ENCODE measurements at places on chromosomes 11 and 22.

GRCh38 chr11:64244107-64244506, 2.6 kb downstream of the PPP1R14B start:
- DNase-seq: no peak

DNA sequence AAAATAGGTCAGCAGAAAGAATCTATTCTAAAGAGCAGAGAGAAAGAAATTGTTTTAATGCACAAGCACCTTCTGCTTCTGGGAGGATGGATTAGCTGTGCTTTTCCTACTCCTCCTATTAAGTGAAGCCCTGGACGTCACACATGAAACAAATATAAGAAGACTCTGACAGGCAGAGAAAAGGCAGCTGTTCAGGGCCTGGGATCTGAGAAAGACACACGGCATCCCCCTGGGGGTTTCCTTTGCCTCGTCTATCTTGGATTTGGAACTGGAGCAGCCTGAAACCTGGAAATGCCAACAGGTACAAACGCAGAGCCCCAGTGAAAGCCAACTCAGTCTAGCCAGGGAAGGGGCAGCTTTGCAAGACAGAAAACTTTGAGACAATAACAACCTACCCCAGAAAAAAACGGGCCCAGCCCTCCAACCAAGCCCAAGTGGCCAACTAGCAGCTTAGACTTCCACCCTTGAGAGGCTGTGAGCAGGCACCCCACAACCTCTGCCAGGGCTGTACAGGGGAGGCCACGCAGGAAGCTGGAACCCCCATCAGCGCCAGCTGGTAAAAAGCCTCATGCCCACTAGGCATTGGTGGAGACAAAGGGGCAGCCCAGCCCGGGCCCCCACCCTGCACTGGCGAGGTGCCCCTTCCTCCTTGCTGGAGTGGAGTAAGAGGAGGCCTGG, 7.3 kb downstream of the CERK start:
- no peak for DNase-seq

GRCh38 chr22:29313126-29313575, 2.3 kb downstream of the RASL10A start:
- no peak for DNase-seq

- DNase-seq: no peak
Observed at GRCh38 chr11:316031-316701, 2.3 kb downstream of the IFITM1 start.

DNA sequence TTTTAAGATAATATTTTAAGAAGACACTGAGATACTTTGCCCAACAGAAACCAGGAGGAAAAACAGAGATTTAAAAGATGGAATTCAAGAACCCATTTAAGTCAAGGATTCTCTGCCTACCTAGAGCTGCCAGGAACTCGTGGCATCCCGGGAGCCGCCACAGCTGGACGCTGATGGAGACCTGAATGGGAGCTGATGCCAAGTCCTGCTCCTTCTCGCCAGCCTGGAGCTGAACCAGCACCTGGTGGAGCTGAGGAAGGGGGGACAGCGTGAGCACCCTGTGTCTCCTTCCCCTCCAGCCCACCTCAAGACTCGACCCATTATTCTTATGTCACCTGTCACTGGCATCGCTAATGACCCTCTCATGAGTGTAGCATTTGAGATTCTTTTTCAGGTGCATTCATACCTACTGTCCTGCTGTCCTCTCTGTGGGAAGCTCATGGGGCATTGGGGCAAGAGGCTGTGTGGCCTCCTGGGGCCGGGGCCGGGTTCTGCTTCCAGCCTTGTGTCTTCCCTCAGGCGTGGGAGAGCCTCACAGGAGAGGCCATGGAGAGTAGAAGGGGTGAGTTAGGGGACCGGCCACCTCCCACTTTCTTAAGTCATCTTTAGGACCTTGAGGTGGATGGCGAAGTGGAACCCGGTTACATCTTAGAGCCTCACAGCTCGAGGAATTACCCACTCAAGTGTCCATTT, 70.8 kb upstream of the PITPNB start:
- no peak for DNase-seq

DNA sequence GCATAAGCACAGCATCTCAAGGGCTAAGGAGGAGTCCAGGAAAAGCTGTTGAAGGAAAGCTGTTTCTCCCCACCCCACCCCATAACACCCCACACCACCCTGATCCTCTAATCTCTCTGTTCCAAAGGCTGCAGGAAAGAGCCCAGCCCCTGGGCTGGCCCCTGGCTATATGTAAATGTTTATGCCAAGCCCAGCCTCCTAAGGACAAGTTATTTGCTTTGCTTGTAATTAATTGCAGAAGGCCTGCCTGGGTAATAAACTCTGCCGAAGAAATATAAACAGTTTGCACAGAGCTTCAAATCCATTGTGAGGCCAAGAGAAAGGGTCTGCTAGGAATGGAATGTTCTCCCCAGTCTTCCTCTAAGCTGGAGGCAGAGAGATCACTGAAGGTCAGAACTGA, 21.2 kb downstream of the ARRB1 start:
- no peak for DNase-seq

DNA sequence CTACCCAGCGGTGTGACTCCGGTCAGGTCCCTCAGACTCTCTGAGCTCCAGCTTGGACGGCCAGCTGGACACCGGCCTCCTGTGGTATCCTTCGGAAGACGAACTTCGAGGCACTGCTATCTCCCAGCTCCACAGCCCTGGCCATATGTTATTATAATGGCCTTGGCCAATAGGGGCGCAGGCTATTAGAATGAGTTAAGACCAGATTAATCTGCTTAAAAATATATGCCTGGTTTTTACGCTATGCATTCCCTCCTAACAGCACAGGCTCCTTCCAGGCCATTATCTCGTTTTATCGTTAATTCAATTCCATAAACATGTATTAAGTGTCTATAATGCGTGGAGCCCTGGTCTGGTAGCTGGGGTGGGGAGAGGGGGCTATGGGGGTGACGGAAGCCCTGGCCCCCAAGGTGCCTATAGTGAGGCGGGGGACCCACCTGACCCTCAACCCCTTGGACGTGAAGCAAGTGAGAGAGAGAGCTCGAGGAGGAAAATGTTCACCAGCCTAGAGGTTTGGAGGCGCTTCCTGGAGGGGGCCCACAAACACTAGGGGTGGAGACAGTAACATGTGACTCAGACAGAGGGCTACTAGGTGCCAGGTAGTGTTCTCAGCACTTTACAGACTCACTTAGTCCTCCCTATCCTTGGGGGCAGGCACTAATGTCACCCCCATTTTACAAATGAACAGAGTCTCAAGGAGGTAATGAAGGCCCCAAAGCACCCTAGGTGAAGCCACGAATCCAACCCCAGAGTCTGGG, 37.5 kb upstream of the TCF20 start:
- DNase-seq: no peak

DNA sequence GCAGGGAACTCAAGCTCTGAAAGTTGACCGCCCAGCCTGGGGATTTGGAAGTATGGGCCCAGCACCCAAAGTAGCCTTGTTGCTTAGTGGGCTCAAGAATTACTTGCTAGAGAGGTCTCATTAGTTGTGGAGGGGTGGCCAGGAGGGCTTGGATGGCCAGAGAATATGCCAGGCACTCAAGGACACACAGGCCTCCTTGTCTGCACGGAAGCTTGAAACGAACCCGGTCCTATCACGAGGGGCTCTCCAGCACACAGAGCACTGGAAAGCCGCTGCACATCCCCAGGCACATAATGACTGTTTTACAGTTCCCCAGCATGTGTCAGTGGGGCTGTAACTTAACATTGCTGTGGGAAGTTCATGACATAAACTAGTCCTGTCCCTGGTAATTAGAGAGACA, 55.9 kb downstream of the NAT10 start:
- no peak for DNase-seq

GRCh38 chr22:20536590-20537324, 29.3 kb downstream of the MED15 start:
- no peak for DNase-seq

DNA sequence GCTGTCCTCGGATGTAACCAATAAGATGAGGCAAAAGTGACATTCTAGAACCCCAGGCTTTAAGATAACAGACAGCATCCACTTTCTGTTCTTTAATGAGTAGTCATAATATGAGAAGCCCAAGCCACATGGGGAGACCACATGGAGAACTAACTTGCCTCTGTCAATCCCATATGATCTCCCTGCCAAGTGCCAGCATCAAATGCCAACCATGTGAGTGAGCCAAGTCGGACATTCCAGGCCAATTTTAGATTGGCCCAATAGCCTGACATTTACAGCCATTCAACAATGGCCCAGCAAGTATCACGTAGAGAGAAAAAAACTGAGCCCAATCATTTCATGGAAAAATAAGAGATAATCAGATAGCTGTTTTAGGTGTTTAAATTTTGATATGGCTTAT, 2048.3 kb upstream of the RAG2 start:
- DNase-seq: no peak

DNA sequence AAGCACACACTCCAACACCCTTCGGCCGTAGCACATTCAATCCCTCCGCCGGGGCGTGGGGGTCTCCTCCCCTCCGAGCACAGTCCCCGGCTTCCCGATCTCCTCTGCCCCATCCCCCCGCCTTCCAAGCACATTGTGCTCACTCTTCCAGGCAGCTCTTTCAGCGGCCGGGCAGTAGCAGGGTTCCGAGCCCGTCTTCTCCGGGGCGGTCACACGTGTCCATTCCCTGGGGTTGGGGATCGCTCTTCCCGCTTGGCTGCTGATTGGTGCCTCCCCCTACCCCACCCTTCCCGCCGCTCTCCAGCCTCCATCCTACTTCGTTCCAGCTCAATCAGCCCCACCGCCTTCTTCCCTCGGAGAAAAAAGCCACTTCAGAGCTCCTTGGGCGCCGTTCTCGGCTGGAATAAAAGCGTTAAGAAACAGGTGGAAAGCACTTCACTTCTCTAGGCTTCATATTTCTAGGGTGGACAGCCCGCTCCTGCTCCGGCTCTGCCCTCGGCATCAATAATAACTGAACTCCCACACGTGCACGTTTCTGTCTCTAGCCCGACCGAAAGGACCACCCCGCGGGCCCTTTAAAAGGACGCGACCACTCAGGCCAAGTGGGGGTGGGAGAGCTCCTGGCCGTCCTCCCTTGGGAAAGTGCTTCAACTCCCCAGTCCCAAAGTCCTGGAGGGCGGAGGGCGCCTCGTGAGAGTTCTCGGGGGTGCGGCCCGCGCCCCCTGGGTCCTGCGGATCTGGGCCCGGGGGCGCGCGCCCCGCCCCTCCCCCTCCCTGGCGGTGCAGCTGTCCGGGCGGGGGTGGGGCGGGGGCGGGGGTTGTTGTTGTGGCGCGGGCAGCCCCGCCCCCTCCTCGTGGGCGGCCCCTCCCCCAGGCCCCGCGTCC, 464 bp upstream of the CECR2 start:
- no peak for DNase-seq

DNA sequence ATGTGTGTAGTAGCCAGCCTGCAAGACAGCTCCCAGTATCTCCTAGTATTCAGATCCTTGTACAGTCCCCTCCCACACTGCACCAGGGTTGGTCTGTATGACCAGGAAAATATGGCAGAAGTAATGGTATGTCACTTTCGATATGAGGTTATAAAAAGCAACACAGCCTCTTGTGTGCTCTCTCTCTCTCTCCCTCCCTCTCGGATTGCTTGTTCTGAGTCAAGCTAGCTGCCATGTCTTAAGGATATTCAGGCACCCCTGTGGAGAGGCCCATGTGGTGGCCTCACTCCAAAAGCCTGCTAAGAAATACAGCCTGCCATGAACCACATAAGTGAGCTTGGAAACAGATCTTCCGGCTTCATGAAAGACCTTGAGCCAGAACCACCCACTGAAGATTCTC, 25.4 kb downstream of the FXYD6 start:
- no peak for DNase-seq

DNA sequence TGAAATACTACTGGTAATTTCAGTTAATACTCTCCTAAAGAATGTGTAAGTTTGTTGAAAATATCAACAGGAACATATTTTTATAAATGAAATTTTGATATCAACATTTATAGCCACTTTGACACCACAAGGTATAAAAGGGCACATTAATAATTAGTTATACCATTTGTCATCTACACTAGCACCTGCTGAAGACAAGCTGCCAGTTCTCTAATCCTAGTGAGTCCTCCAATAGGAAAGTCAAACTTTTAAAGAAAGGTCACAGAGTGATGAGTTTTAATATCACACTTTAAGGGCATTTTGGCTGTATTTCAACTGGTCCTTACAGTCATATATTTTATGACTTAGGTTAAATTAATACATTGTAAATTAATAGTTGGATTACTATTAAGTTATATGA, 52.3 kb downstream of the APOL5 start:
- DNase-seq: no peak

DNA sequence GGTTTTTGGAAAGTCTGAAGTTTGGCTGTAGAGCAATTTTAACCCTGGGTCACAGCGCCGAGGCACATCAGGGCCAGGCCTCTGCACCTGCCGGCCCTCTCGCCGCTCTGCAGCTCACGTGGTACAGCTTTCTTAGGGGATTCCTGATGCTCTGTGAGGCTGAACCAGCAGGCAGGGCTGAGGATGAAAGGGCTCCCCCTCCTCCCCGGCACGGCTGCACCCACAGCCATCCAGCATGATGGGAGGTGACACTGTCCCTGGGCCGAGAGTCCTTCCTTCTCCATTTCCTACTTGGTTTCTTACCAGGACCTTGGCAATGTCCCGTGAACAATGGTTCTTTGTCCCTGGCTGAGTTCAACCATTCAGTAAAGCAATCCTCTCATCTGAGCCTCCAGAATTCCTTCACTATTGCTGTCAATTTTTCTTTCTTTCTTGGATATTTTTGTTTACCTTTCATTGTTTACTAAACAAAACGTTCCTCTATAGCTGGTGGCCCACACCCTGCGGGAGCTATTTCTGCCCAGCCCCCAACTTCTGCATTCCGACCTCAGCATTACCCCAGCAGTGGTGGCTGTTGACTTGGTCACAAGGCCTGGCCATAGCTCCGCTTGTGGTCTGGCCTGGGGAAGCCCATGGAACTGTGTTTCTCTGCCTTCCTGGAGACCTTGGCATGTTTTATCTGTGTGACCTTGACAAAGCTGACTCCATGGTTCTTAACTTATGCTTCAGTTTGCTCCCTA, 172.8 kb upstream of the B3GAT1 start:
- no peak for DNase-seq

- no peak for DNase-seq
Observed at GRCh38 chr11:41320653-41321052, 138.8 kb downstream of the LRRC4C start.

GRCh38 chr11:63816166-63816565, 2.9 kb downstream of the SPINDOC start:
- no peak for DNase-seq

GRCh38 chr11:84685976-84686375, 941.2 kb downstream of the DLG2 start:
- no peak for DNase-seq

DNA sequence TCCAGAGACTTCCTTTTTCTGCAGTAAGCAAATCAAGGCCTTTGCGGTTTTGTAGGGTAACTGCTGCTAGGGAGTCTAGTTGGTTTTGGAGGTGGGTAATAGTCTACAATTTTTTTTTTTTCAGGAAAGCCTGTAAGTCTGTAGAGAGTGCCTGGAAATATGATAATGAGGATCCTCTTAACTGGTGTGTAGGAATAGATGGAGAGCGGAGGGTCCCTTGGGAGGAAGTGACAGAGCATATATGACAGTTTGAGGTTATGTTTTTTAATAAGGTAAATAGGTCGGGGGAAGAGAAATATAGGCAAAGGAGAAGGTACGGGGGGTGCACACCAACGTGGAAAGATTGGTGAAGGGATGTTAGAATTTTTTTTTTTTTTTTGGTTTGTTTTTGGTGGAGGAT, 25.9 kb downstream of the ZNF195 start:
- DNase-seq: no peak

Data from T follicular helper cell (primary cell).